GM23338 (cell line): ENCODE measurements at places on chromosomes 2 and 18.

- no peak for DNase-seq
Measured at GRCh38 chr18:6323319-6323889, 91.3 kb downstream of the L3MBTL4 start.

GRCh38 chr2:9336576-9337314 is 86.6 kb downstream of the ITGB1BP1 start:
- DNase-seq: no peak

DNA sequence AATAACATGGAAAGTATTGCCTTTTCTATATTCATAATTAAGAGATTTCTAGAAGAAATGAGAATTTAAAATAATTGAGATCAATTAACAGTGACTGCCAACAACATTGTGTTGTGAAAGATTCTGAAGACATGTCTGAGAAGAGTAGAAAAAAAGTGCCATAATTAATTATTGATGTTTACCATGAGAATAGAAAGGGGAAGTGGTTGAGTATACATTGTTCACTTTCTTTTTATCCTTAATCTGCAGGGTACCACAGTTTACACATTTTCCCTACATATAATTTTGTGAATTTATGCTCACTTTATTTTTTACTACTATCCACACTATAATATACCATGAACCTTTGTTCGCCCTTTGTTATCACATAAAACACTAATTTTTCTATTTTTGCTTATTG is 47.1 kb upstream of the UBE2E3 start:
- DNase-seq: no peak

DNA sequence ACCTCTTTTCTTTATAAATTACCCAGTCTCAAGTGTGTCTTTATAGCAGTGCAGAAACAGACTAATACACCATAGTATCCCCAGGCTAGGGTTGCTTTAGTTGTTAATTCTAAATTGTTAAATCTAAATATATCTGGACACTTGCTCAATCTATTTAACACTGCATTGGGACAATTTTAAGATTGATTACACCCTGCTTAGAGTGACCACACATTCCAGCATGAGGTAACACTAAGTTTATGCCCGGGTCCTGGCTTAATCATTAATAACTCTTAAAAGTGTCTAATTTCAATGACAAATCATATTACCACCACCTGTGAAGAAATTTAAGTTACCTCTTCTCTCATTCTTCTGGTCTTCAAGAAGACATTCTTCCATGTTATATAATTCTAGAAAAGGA is 131.4 kb downstream of the ZNF385B start:
- no peak for DNase-seq

DNA sequence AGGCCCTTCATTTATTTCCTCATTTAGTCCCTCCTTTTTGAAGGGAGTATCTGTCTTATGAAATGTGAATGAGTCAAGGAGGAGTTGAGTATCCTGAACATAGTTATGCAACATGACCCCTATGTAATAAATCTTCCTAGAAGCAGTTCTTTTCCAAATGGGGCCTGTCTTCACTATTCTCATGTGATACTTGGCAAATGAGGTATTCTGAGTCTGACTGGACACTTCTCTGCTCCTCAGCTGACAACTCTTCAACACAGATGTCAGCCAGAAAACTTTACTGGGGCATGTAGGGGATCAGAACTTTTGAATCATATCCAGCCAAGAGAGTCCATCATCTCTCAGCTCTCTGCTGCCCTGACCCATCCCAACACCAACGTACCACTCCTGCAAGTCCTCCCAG is 291.6 kb downstream of the ZNF385B start:
- no peak for DNase-seq

GRCh38 chr2:237597196-237598145 is 6.9 kb upstream of the RAB17 start:
- no peak for DNase-seq
